Hair follicle dermal papilla cell (primary cell): ENCODE measurements at places on chromosomes 5 and 9. TPM values are rescaled to one million over a fixed set of nuclear protein-coding genes. Genes with fewer than 3 reads are reported as not detected.

The SUSD3 gene
- total RNA-seq, result not detected in 2 replicates

The SPINK4 gene
- not detected in 2 replicates for total RNA-seq

The OLFML2A gene
- 24.7 and 47.6 TPM in 2 replicates for total RNA-seq

The BRINP1 gene
- total RNA-seq, result 1.9 and 2.9 TPM in 2 replicates

The SPAAR gene
- total RNA-seq, result not detected in 2 replicates

The F12 gene
- 0.12 TPM in 1 of 2 replicates, not detected in the other for total RNA-seq

The IRGM gene
- total RNA-seq, result not detected in 2 replicates

The SLC45A2 gene
- 0.16 TPM in 1 of 2 replicates, not detected in the other for total RNA-seq

The RANBP3L gene
- 2.3 and 2.7 TPM in 2 replicates for total RNA-seq

The SURF2 gene
- total RNA-seq, result 8.8 and 11.1 TPM in 2 replicates

The SMIM33 gene
- not detected in 2 replicates for total RNA-seq

The TMED9 gene
- total RNA-seq, result 133 and 136 TPM in 2 replicates

The CTXN3 gene
- not detected in 2 replicates for total RNA-seq
